A549 treated with CORT108297 at 1 μM for 4 hours (cell line): ENCODE measurements at places on chromosomes 5 and 9. TPM values are rescaled to one million over a fixed set of nuclear protein-coding genes. Genes with fewer than 3 reads are reported as not detected.

DYNC2I2 gene
- 92.7 to 147 TPM (median 145 TPM) in 5 replicates for total RNA-seq

KYAT1 gene
- 8.4 to 10.0 TPM (median 9.5 TPM) in 5 replicates for total RNA-seq

RGS7BP gene
- total RNA-seq = not detected in 5 replicates

PDE4D gene
- 35.4 to 58.6 TPM (median 50.7 TPM) in 5 replicates for total RNA-seq

SLC6A18 gene
- total RNA-seq = not detected in 5 replicates

EGFL7 gene
- total RNA-seq = 37.0 to 63.6 TPM (median 60.7 TPM) in 5 replicates
